ENCODE measurements at places on chromosomes 4 and X. TPM values are rescaled to one million over a fixed set of nuclear protein-coding genes. Genes with fewer than 3 reads are reported as not detected.

DNA sequence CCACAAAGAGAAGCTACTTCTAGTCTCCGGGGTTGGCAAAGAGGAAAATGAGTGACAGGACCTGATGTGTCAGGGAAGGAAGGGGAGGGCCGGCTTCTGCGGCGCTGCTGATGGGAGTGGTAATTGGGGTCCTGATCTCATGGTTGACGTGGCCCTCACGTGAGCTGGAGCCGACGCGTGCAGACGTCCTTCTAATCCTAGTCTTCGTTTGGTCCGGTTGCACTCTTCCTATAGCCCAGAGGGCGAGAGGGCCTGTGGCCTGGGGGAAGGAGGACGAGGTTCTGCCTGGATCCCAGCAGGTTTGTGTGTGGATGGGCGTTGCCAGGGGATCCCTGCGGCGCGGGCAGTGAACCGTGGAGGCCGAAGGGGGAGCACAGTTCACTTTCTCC lies at the start of gene ARMCX1:
Gene ARMCX1, plus strand, starts transcription at position 186 of the 389 bp plus-strand sequence. CDS start 2,384 bp downstream, outside the sequence.
- peak; percentile 45 for DNase-seq
- H3K4me3 ChIP-seq: peak within 1 kb of the TSS; percentile 46
- no peak within 1 kb of the TSS for H3K27ac ChIP-seq
- H3K36me3 ChIP-seq: no peaks in the 10 kb centered on the region

- no peak for DNase-seq
- H3K27ac ChIP-seq: no peak overlapping the region
Observed at GRCh38 chr4:124433044-124433443, 279.5 kb downstream of the ANKRD50 start.

Gene KIT
- total RNA-seq: 0.05 TPM

DNA sequence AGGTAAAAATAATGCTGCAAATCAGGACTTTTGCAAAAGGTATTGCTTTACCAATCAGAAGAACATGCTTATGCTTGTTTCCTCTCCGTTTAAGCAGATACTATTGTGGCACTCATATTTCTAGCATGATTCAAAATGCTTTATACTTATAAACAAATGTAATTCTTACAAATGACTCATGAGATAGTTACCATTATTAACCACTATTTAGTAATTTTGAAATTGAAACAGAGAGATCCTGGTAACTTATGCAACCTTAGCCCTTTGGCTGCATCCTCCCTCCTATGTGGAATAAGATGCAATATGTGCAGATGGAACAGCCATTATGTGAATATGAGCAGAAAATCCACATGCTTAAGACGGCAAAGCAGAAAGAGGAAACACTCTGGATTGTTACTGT lies 164.7 kb downstream of the PCDH18 start:
- no peak for DNase-seq
- H3K27ac ChIP-seq: no peak overlapping the region
- no peak overlapping the region for H3K4me3 ChIP-seq
- H3K36me3 ChIP-seq: no peaks in the 10 kb centered on the region
- H3K27me3 ChIP-seq: no peaks in the 10 kb centered on the region

Gene MAGEB10
- total RNA-seq: not detected

DNA sequence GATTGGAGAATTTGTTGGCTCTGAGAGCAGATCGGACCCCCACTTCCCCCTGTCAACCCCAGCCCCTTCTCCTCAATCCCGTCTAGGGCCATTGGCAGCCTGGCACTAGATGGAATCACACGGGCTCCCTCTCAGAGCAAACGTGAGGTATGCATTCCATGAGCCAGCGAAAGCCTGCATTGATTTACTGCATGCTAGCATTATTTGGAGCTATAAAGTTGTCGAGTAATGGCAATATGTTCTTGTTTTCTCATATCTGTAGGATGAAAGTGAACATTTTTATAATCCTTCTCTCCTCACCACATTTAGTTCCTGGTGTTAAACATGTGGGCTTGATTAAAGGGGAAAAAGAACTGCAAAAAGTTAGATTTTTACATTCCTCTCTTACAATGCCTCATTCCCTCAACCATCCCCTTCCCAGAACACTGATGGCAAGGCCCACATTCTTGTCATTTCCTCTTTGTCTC lies 159.2 kb downstream of the SPRY1 start:
- H3K36me3 ChIP-seq: no peaks in the 10 kb centered on the region
- no peak overlapping the region for H3K4me3 ChIP-seq
- peaks cover 4% of the 10 kb centered on the region for H3K27me3 ChIP-seq
- no peak overlapping the region for H3K27ac ChIP-seq

DNA sequence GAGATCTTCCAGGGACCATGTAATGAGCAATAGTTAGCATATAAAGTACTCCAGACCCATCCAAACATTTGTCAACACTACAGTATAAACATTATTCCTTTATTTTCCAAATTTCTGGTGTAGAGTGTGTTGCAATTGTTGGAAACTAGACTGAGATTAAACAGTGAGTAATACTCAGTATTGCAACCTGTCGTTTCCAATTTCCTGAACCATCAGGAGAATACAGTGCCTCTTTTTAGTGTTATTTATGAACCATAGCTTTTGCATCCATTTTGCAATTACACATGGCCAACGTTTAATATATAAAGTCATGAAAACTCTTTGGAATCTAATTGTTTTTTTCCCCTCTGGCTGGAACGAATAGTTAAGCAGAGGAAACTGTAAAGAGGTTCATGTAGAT lies 58.3 kb upstream of the DHRSX start:
- DNase-seq: no peak
- H3K4me3 ChIP-seq: no peak overlapping the region

DNA sequence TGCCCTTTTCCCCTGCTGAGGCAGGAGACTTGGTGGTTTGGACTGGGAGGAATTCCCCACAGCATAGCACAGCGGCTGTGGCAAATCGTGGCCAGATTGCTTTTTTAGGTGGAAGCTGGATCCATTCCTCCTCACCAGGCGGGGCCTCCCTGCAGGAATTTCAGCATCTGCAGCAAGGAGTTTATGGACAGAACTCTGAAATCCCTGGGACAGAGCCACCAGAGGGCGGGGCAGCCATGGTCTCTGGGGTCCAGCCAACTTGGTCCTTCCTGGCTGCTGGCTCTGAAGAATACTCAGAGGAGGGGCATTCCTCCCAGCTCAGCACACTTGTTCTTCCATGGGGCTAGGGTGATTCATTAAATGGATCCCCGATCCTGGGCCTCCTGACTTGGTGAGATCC lies 794.3 kb downstream of the SH3BGRL start:
- H3K27me3 ChIP-seq: no peaks in the 10 kb centered on the region
- H3K36me3 ChIP-seq: no peaks in the 10 kb centered on the region
- no peaks in the 10 kb centered on the region for H3K4me1 ChIP-seq
- no peak for DNase-seq
- no peak overlapping the region for H3K4me3 ChIP-seq

DNA sequence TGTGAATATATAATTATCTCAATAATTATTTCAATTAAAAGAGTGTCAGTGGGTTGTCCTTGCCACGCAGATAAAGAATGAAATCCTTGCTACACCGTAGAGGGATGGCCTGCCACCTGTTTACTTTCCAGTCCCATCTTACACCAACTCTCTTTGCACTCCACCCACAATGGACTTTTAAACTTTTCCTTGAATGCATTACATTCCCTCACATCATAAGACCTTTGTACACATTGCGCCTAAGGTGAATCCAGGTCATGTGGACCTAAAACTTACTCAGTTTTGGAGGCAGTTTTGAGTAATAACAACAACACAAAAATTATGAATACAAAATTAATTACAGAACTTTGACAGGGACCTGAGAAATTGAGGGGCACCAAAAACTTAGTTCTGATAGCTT lies 78.7 kb upstream of the PDE5A start:
- no peak for DNase-seq
- no peaks in the 10 kb centered on the region for H3K36me3 ChIP-seq
- no peaks in the 10 kb centered on the region for H3K4me1 ChIP-seq
- H3K27ac ChIP-seq: no peak overlapping the region

- no peak for DNase-seq
- H3K4me1 ChIP-seq: no peaks in the 10 kb centered on the region
- H3K27ac ChIP-seq: no peak overlapping the region
- H3K27me3 ChIP-seq: no peaks in the 10 kb centered on the region
Observed at GRCh38 chr4:178148106-178148505, 705.9 kb upstream of the AGA start.
